Vagina (tissue), 2 donors: ENCODE measurements at places on chromosomes 12 and 14. TPM values are rescaled to one million over a fixed set of nuclear protein-coding genes. Genes with fewer than 3 reads are reported as not detected.

DNA sequence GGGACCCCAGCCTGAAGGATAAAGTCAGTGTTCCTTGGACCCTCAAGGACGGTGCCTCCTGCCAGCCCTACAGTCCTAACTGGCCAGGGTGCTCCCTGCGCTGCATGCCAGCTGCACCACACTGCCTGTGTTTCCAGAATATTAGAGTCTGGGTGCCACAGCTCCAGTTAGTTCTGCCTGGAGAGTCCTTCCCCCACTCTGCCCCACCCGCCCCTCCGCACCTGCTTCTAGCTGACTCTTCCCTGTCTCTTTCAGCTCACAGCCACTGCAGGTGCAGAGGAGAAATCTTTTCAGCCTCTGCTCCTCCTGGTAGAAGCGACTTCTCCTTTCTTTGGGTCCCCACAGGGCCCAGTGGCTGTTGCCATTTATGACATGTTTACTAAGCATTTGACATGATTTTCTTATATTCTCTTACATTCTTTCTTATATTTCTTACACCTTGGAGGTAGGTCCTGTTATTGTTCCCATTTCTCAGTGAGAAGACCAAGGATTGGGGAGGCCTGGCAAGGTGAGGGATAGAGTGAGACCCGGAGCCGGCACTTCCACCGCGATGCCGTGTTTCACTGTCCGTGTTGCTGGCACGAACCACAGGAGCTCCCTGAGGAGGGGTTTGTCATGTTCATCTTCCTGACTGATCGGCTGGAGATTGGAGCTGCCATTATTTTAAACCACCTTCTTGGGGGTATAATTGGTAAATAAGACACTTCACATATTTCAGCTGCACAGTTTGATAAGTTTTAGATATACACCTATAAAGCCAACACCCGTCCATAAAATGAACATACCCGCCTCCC lies 29.4 kb downstream of the SYNE3 start:
- no peak for DNase-seq

Gene SYCP3
- total RNA-seq, result not detected

Gene TMPRSS12
- total RNA-seq, result not detected

- no peak for DNase-seq
Observed at GRCh38 chr12:14367040-14367661, 1.7 kb downstream of the ATF7IP start.

Gene MYO1H
- not detected for total RNA-seq

Gene KRT74
- not detected for total RNA-seq

DNA sequence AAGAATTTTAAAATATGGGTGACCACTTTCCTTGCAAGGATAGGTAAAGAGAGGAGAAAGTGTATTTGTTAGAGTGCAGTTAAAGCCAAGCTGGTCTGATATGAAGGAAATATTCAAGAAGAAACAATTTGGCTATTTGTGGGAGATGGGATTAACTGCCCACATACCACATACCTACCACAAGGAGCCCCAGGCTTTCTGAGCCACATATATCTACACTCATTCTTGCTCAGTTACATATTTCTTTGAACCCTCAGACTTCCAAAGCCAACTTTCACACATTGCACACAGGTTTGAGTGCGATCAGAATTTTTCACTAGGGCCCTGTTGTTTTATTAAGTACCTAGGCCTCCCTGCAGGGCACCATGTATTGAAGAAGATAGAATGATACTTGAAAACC lies 330.2 kb downstream of the ZFP36L1 start:
- no peak for DNase-seq
